Activated T-cell treated with anti-CD3 and anti-CD28 coated beads, Interleukin-2, amount 50 U/mL, for 48 hours (primary cell): ENCODE measurements at places on chromosomes 4 and X.
A peak's percentile ranks its signal among the peaks of the same experiment; 100 is the strongest.

DNA sequence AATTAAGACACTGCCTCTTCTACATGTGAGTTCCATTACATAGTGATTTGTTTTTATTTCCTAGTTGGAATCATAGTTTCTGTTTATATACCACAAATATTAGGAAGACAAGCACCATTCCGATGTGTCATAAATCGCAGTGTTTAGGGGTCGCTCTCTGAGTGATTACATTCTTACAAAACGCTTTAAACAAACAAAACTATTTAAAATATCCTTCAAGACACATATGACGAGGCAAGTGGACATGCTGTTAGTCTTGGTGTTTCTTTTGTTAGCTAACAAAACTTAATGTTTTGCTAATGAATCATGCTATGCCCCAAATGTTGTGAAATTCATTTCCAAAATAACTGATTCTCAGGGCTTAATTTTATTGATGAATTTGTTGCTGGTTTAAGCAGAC, 1219.3 kb upstream of the PRKX start:
- no peak for DNase-seq

DNA sequence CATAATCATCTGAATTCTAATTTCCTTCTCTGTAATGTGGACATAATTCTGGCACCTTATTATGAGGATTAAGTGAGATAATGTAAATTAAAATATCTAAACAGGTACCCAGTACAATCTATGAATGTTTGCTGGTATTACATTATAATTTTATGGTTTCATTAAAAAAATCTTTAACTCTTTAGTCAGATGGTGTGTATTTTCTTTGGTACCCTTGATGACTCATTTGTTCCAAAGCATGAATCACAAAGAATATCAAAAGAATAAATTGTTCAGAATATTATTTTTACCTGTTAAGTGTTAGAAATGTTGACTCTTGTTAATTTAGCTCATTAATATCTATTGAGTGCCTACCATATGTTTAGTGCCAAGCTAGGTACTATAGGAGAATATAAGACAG, 74.3 kb downstream of the SNX25 start:
- DNase-seq: no peak

DNA sequence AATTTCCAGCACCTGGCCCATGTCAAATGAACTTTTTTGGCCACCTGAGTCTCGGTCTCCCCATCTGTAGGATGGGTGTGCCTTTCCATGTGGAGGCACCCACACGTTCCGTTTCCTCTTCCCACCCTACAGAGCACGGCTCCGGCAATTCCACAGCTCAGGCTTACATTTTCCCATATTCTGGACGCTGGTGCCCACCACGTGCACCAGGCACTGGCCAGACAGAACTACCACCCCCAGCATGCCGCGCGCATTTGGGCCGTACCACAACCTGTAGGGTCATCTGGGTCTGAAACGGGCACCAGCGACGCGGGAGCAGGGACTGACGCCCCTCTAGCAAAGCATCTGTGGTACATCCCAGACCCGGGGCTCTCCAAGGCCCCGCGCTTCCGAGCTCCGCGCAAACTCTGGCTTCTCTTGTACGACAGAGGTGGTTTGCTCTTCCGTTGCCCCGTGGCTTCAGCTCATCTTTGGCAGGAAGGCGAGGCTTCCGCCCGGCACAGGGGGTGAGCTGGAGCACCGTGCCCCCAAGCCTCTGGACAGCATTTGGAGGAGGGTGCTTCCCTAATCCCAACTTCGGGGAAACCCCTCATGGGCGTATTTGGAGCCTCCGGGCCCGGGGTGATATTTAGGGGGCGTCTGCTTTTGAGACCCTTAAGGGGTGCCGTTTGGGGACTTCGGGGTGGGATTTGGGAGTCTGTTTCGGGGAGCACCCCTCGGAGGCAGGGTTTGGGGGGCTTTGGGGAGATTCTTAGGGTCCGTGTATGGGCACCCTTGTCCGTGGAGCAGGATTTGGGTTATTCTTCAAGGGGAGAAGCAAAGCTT, 3.0 kb upstream of the UBA1 start:
- DNase-seq: peak; percentile 84

DNA sequence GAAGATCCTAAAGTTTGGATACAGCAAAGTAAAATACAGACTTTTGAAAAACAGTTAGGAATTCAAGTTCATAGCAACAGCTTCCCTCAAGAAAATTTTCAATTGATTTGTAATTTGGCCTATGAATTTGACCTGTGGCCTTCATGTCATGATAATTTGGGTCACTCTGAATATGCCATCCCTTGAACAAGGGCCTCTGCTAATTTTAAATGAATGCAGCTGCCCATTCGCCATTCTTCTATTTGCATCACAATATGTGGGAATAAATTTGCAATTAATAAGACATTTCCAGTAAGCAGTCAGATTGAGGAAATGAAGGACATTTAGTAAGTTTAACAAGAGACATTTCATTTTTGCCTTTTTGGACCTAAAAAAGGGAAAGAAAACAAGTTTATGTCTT, 1.9 kb upstream of the REST start:
- no peak for DNase-seq

DNA sequence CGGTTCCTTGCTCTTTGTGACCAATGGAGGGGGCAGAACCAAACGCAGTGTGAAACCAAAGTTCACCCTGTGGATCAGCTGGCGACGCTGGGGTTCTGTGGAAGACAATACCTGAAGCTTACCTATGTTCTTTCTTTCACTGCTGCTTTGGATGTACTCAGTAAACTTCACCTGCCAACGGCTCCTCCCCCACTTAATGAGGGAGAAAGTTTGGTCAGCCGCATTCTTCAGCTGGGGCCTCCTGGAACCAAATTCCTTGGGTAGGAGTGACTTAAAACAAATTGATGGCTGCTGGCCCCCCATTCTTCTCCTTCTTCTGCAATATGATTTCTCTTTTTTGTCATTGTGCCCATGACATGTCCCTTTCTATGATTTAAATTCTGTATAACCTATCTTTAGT, 282.4 kb downstream of the ANK2 start:
- no peak for DNase-seq

DNA sequence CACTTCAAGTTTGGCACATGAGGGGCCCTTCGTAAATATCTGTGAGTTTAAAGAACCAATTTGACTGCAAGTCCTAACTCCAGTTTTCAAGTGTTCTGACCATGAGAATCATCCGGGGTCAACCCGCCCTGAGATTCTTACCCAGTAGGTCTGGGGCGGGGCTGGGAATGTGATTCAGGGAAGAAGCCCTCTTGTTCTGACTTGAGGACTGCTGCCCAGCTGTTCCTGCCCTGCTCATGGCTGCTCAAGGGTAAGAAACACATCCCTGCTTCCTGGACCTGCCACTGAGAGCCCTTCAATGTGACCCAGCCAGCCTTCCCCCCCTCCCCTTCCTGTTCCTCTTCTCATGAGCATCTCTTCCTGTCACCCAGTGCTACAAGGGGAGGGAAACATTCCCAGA, 92.7 kb upstream of the PGRMC2 start:
- no peak for DNase-seq

DNA sequence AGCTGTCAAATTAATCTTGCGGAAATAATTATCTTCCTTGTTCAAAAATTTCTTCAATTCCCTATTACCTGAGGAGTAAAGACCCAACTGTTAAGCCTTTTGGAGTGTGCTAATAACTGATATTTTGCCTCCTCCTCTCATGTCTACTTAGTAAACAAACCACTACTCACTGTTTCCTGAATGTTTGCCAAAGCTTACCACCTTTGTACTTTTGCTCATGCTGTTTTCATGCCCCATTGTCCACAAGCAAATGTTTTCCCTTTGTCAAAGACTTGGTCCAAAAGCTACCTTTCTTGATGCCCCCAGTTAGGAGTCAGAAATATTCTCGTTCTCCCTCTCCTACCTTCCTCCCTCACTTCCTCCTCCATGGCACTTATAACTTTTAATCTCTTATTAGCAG, 226.1 kb downstream of the ENOX2 start:
- no peak for DNase-seq

DNA sequence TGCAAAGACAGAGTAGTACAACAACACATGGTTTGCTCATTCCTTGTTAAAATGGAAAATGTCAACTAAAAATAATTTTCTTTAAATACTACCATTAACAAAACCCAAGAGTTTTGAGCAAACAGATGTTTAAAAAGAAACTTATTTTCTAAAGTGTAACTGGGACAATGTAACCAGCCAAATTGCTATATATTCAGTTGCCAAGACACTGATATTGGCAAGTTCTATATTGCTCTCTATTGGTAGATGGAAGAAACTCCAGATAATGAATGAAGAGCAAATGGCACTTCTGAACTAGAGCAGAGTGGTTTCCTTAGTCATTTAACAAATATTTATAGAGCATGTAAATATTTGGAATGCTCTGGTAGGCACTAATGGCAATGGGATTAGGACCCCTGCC, 966.2 kb downstream of the RPA4 start:
- no peak for DNase-seq

- no peak for DNase-seq
Observed at GRCh38 chrX:14919407-14919806, 46.2 kb downstream of the MOSPD2 start.

- no peak for DNase-seq
Observed at GRCh38 chr4:126869967-126870366, 762.8 kb upstream of the INTU start.

GRCh38 chr4:145860446-145860845, 78.2 kb downstream of the ZNF827 start:
- no peak for DNase-seq

DNA sequence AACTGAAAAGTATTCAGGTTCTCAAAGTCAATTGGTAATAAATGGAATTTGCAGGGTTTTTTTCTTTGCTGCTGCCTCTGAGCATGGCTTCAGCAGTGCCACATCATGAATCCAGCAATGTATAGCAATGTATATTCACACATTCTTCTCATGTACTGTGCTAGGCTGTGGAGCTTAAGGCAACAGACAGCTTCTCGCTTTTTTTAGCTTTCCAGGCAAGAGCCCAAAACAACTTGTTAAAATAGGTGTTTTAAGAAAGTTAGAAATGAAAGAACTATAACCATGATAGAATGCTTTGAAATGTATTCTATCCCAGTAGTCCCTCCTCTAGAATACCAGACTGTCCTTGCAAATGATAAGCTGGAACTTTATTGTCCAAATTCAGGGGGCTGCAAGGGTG, 30.4 kb downstream of the SMIM43 start:
- no peak for DNase-seq

- DNase-seq: no peak
Observed at GRCh38 chr4:163611784-163612445, 117.4 kb downstream of the TMA16 start.

GRCh38 chr4:40283968-40284367, 51.2 kb upstream of the CHRNA9 start:
- DNase-seq: peak; percentile 83
